Fibroblast of the conjunctiva (primary cell): ENCODE measurements at places on chromosomes 1 and 21.

GRCh38 chr1:222225316-222225691 lies 322.6 kb downstream of the HHIPL2 start:
- DNase-seq: no peak

DNA sequence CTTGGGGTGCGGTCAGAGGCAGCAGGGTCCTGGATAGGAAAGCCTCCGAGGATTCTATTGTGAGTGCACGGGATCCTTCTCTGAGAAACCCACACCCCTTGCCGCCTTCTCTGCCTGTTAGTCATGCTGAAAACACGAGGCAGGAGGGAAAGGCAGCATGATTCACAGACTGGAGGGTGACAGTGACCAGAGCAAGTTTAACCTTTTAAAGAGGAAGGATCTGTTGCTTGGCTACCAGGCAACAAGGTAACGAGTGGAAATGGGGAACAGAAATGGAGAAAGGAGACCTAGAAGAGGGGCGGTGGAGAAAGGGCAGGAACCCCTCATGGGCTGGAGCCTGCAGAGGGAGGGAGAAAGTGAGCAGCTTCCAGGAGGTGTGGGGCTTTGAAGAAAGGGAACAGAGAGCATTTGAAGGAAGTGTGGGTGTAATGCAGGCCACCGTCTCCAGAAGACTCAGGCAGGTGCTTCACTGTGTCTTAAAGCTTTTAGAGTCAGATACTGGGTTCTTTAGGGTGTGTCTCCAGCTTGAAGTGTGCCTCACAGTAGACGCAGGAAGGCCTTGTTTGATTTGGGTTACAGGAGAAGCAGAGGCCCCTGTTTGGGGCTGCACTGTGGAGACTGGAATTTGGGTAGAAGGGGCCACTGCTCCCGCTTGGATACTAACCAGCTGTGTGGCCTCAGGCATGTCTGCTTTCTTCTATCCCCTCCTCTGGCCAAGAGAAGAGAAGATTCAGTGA lies 19.1 kb downstream of the OPTC start:
- DNase-seq: peak; percentile 80

- DNase-seq: no peak
These were observed 926 bp upstream of the MRPL55 start for GRCh38 chr1:228109962-228110488.

DNA sequence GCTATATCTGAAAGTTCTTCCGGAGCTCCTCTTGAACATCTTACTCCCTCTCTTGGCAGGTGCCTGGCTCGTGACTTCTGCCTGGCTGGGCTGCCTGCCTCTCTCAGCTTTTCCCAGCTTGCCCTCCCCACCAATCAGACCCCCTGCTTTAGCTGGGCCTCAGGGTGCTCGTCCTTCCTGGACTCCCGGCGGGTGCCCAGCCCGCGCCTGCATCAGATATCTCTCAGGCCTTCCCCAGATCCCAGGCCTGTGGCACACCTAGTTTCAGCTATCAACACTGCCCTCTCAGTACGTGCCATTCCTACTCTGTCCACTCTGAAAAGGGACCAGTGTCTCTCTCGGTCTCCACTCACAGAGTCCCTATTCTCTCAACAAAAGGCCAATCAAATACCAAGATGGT lies 96.5 kb upstream of the CLDN14 start:
- no peak for DNase-seq

DNA sequence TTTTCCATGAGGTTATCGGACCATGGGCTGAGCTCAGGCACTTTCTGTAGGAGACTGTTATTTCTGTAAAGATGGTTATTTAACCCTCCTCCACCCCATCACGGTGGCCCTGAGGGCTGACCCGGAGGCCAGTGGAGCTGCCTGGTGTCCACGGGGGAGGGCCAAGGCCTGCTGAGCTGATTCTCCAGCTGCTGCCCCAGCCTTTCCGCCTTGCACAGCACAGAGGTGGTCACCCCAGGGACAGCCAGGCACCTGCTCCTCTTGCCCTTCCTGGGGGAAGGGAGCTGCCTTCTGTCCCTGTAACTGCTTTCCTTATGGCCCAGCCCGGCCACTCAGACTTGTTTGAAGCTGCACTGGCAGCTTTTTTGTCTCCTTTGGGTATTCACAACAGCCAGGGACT lies 2.6 kb upstream of the CCDC28B start:
- no peak for DNase-seq

- no peak for DNase-seq
These were observed 388.4 kb downstream of the DISC1 start for GRCh38 chr1:232014941-232015340.

DNA sequence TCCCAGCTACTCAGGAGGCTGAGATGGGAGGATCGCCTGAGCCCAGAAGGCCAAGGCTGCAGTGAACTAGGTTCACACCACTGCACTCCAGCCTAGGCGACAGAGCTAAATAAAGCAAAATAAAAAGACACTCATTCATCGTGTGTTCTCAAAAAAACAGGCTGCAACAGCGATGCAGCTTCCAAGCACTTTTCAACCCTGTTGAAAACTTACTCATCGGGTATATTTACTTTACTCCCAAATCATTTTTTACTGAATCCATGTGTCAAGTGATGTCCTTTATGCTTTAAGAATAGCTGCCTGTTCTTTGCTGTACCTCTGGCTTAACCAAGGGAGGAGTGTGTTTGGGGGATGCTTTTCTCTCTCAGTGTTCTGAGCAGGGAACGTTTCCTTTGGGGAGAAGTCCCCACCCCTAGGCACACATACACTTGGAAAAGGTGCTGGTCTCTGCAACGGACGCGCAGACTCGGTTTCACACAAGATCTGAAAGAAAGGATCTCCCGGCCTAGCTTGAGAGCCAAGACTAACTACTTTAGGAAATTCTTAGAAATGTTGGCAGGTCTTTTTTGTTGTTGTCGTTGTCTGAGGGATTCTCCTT lies 1.4 kb downstream of the MAP1LC3C start:
- DNase-seq: no peak

DNA sequence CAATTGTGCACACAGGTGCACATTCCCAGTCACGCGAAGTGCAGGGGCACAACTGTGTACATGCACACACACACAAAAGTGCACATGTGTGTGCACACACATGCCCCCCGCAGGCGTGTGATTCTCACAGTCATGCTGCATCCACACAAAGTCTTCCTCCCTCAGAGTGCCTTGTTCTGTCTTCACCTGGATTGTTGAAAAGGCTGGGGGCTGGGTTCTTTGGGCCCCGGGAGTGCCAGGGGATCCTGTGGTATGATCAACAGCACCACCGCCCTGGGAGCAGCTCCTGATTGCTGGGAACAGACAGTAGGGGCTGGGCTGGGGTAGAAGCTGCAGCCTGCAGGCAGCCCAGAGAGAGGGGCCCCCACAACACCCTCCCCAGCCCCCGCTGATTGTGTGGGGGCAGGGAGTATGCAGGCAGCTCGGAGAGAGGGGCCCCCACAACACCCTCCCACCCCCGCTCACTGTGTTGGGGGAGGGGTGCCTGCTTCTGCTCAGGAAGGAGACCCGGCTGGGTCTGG lies 3.4 kb downstream of the COL18A1 start:
- no peak for DNase-seq

DNA sequence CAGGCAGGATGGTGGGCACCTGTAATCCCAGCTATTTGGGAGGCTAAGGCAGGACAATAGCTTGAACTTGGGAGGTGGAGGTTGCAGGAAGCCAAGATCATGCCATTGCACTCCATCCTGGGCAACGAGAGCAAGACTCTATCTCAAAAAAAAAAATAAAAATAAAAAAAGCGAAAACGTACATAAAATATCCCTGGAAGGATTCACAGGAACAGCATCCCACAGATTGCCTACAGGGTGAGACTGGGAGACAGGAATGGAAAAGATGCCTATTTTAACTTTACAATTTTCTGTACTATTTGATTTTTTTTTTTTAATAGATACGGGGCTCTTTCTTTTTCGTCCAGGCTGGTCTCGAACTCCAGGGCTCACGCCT lies 604 bp upstream of the NBPF3 start:
- DNase-seq: no peak

DNA sequence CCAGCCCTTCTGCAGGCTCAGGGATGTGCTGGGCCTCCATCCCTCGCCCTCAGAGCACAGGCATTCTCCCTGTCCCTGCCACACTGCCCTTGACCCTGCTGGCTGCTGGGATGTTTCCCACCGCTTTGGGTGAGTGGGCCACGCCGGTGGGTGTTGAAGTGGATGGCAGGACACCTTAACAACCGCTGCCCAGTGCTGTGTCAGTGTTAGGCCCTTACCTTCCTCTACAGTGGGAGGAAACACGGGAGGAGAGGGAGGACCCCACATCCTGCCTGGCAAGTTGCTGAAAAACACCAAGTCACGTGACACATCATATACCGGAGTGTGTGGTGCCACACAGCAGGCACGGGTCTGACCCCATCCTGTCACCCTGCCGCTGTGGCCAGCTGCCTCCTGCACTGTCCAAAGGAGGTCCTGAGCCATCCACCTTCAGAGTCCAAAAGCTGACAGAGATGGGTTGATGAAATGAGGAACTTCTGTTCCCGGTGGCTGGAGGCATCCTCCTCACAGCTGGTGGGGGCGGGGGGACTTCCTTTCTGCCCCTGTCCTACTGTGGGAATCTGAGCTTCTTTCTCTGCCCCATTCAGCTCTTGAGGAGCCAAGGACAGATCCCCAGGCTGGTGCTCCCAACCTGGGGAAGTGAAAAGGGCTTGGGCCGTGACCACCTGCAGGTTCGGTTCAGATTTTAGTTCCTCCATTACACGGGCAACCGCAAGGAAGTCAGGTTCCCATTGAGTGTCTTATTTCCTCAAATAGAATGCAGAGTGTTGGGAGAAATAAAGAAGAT lies 3.2 kb upstream of the THEMIS2 start:
- no peak for DNase-seq

GRCh38 chr1:16183179-16183578 lies 27.3 kb upstream of the EPHA2 start:
- DNase-seq: peak; percentile 64

- DNase-seq: no peak
These were observed 4.1 kb upstream of the AHCYL1 start for GRCh38 chr1:109980324-109981003.

GRCh38 chr1:44681905-44682882 lies 7.7 kb downstream of the ARMH1 start:
- no peak for DNase-seq

DNA sequence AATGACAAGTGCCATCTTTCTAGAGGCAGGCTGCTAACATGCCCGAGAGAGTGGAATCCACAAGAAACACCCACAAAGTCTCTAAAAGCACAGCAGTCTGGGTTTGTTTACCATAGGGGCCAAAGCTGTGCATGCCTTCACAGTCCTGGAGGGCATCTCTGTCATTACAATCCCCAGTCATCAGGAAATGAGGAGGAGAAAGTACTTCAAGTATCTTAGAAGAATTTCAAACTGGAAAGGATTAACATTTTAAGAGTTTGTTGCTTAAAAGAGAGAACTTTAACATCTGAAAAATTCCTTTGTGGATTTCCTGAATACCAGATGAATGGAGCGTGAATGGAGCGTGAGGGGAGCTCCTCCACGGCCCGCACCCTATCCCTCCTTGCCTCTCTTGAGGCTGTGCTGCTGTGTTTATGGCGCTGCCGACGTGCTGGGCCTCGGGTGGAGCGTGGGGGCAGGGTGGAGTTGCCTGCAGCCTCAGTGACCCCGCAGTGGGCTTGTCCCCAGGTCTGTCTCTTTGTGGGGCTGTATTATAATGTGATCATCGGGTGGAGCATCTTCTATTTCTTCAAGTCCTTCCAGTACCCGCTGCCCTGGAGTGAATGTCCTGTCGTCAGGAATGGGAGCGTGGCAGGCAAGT lies 23.3 kb downstream of the SLC6A17 start:
- DNase-seq: no peak

- no peak for DNase-seq
These were observed 15.9 kb downstream of the A3GALT2 start for GRCh38 chr1:33305016-33305415.

DNA sequence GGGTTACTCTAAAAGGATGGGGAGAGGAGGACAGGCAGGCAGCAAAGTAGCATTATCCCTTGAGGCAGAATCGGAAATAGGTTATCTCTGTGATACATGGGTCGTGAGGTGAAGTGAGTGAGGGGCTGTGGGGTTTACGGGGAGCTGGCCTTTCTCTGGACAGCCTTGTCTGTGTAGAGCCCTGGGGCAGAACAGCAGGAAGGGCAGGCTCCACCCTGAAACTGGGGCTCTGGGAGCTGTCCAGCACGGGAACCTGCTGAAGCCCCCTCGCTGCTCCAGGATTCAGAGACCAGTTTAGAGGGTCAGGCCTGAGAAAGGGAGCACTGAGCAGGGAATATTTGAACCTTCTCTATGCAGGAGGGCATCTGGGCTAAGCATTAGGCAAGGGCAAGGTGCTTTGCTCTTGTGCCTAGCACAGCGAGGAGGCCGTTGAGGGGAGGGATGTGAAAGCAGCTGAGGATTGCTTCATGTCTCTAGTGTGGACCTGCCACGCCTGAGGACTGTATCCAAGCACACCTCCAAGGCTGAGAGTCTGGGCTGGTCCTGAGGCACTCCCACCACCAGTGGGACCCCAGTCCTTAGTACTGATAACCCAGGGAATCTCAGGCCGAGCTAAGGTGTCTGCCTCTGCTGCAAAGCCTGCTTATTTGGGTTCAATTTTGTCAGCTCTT lies 55.8 kb downstream of the NAV1 start:
- DNase-seq: no peak

DNA sequence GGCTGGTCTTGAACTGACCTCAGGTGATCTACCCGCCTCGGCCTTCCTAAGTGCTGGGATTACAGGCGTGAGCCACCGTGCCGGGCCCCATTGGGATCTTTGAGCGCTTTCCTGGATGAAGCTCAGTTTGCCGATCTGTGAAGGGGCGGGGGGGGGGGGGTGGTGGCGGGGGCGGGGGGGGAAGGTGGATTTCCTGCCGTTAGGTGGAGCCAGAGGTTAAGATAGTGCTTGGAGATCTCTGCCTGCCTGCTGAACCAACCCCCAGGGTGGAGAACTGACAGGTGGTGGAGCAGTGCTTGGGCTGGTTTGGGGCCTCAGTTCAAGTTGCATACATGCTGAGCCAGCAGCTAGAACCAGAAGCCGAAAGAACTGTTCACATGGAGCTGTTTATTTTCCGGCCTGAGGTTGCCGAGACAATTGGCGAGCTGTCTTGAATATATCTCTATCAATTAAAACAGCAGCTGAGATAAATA lies 1.7 kb downstream of the TMCC2 start:
- DNase-seq: no peak
